ENCODE measurements at places on chromosomes 3 and 15.

GRCh38 chr3:68482565-68482964, 449.8 kb downstream of the TAFA4 start:
- no peak for DNase-seq

- DNase-seq = no peak
These were observed 242.1 kb downstream of the RAP2B start for GRCh38 chr3:153404157-153404556.

- no peak for DNase-seq
These were observed 9.8 kb upstream of the ANKDD1A start for GRCh38 chr15:64901914-64902313.

DNA sequence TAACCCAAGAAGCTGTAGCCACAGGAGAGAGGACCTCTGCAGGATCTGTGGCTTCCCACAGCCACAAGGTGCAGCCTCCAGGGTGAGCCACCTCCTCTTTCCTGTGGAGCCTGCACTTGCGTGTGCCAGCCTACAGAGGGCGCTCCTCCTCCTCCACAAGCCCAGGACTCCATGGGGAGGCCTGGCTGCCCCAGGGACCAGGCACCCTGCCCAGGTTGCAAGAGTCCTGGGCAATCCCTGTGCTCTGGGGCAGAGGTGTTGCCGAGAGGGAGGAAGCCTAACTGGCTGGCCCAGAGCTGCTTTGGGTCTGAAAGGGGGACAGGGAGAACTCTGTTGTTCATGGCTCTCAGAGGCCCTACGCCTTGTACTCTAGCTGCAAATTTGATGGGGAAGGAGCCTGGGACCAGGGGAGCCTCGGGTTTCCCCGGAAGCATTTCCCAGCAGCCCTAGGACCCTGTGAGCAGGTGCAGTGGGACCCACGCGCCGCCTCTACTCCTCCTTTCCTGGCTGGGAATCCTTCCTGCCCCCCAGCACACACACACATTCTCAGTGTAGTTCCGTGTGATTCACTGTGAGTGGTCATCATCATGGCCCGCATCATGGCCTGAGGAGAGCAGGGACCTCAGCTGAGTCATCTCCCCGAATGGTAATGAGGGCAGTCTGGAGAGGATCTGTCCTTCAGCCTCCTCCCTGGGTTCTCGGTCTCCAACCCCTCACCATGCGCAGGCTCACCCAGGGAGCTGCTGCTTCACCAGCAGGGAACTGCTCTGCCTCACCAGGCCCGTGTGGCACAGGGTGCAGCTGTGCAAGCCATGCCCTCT, 24.3 kb downstream of the TBC1D21 start:
- DNase-seq = peak; percentile 97

GRCh38 chr15:44812029-44812517, 75.7 kb downstream of the TRIM69 start:
- no peak for DNase-seq

DNA sequence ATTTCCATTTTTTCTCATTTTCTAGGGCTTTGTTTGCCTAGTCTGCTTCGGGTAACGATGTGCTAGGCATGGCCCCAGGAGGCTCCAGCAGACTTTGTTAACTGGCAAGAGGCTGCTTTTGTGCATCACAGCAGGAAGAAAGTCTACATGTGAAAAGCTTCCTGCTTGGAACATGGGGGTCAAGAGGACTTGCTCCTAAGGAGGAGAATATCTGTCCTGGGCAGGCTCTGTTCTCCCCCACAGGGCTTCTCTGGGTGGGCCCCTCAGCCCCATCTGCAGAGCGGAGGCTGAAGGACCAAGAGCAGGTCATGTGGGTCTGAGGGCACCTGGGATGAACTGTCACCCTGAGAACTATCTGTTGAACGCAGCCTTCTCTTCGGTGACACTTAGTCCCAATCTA, 94.7 kb downstream of the CCNL1 start:
- DNase-seq = no peak
